ENCODE measurements at places on chromosomes 11 and 22.

DNA sequence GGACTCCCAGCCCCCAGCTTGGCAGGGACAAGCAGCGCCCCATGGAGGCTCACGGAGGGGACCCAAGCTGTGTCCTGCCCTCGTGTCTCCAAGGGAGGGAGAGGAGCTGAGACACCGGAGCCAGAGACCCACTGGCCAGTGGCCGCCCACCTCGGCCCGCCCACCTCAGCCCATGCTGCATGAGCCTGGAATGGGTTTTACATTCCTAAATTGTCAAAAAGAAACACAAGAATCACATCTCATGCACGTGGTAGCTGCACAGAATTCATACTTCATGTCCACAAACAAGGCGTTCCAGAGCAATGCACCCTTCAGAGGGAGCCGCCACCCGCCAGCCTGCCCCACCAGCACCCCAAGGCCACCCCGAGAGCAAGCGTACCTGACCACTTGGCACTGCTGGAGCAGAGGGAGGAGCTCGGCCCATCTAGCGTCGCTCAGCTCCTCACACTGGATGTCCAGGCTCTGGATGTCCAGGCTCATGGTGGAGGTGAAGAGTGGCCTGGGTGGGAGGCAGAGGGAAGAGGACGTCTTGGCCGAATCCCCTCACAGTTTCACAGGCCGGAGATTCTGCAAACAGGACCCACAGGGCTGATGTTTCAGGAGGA lies 5.3 kb downstream of the RNH1 start:
- DNase-seq = no peak

DNA sequence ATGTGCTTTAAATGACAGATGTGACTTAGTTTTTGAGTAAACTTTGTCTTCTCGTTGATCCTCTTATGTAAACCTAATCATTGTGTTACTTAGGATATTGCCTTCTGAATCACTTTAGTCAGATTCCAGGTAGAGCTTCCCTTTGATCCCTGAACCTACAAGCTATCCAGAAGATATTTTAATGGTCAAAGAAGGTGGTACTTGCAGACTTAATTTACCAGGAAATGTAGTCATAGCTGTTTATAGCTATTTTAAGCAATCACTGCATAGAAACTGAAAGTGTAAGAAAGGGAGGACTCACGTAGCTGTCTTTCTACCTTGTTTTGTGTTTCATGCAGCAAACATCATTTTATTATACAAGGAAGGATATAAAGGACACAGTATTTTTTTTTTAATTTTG lies 189.5 kb downstream of the DDX10 start:
- no peak for DNase-seq

- no peak for DNase-seq
Observed at GRCh38 chr11:126165757-126166156, 45.7 kb downstream of the RPUSD4 start.

GRCh38 chr22:19429950-19430889 lies 1.3 kb downstream of the HIRA start:
- DNase-seq = peak; percentile 23

DNA sequence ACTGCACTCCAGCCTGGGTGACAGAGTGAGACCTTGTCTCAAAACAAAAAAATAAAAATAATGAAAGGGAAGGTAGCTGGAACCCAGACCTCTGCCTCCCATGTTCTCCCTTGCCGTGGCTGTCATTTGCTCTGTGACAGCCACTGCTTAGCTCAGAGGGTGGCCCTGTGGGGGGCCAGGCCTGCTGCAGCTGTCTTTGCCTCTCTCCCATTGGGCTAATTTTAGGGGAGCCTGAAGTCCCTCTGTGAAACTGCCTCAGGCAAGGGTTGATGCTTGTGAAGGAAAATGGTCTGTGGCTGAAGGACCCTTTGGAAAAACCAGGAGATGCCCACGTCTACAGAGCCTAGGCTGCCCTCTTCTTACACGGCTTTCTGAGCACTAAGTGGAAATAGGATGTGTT lies 42.9 kb downstream of the C11orf91 start:
- DNase-seq = no peak

GRCh38 chr22:35537232-35537631 lies 3.4 kb upstream of the RASD2 start:
- DNase-seq = no peak

- DNase-seq = no peak
Observed at GRCh38 chr11:71145988-71146824, 106.2 kb downstream of the SHANK2 start.

DNA sequence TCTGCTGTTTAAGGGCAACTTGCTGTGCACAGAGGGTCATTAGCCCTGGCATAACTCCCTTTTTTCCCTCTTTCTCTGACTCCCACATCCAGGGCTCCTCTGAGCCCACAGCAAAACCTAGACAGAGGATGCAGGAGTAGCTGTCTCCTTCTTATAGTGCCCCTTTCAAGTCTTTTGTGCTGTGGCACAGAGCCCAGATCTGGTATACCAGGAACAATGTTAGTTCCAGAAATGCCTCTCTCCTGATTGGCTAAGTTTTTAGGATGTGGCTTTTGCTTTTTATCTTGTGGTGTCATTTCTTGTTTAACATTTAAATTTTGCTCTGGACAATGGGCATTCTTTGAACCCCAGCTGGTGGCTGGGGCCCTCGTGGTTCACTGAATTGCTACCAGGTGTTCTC lies 25.6 kb upstream of the RRM1 start:
- no peak for DNase-seq

DNA sequence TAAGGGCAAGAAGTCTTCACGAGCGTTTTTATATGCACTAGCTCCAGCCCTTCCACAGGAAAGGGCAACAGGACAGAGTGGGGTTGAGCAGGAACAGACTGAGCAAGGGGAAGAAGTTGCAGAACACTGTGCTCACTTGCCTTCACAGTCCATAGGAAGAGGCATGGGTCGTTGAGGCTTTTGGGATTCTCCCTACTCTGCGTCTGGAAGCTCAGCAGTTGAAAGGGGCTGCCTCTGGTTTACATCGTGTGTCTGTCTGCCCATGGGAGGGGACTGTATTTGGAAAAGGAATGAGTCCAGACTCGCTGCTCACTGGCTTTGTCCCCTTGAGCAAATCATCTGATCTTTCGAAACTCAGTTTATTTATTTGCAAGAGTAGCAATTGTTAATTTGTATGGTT lies 1.1 kb upstream of the PDGFD start:
- DNase-seq = no peak

- DNase-seq = no peak
Observed at GRCh38 chr22:24207264-24208011, 26.2 kb downstream of the SUSD2 start.

GRCh38 chr22:31647523-31648320 lies 14.3 kb downstream of the PISD start:
- DNase-seq = no peak

- no peak for DNase-seq
Observed at GRCh38 chr11:111788464-111788863, 22.3 kb upstream of the PPP2R1B start.

- DNase-seq = no peak
Observed at GRCh38 chr11:27616711-27617110, 83.5 kb downstream of the BDNF start.

DNA sequence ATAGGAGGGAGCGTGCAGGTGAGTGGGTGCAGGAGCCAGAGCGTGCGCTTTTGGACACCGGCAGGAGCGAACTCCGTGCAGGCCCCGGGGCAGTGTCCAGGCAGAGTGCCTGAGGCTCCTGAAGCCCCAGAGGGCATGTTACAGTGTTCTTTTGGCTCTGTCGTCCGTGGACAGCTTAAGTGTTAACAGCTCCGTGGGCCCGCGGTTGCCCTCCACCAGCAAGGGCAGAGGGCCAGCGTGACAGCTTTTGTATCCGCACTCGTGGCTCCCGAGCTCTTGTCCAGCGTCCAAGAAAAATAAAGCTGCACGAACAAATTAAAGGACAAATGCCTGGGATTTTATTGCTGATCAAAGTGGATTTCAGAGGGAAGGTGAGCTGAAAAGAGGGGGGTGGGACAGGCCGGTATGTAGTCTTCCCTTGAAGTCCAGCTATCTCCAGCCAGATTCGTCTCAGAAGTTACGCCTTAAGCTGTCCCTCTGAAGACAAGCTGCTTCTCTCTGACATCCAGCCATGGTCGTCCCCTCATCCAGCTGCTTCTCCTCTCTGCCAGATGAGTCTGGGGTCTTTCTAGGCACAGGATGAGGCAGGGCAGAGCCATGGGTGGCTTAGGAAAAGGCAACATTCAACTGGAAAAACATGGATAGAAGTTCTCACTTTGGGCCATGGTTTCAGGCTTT lies 968 bp upstream of the TMEM109 start:
- no peak for DNase-seq

DNA sequence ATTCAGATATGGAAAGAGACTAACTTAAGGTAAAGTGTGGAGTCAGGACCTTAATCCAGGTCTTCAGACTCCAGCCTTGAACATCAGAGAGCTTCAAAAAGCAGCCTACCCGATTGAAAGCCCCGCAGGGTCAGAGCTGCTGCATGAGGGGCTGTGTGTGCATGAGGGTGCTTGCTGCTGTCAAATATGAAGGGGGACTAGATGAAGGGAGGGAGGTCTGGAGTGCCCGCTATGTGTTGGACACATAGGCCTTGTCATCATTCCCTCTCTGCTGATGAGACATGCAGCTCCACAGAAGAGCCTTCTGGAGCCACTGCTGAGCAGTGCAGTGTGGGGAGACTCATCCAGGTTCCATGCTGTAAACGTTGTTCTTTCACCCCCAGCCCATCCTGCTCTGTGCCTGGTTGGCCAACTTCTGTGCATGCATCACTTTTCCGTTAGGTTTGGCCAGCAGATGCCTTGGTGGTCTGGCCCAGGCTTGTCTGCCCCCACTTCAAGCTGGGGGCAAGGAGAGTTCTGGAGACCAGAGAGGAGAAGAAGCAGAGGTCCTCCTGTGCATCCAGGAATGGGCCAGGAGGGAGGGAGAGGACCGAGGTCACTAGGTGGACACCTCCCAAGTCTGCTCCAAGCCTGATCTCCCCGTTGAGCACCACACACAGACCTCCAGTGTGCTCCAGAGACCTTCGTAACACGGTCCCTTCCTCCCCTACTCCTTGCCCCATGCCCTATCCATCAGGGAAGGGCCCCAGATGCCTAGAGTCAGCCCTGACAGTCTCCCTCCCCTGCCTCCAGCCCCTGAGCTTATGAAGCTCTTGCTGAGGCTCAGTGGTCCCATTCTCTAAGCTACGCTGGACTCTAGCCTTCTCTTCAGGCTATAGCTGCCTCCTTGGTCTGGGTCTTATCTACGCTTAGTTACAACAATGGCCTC lies 32.0 kb downstream of the LRRC32 start:
- no peak for DNase-seq

DNA sequence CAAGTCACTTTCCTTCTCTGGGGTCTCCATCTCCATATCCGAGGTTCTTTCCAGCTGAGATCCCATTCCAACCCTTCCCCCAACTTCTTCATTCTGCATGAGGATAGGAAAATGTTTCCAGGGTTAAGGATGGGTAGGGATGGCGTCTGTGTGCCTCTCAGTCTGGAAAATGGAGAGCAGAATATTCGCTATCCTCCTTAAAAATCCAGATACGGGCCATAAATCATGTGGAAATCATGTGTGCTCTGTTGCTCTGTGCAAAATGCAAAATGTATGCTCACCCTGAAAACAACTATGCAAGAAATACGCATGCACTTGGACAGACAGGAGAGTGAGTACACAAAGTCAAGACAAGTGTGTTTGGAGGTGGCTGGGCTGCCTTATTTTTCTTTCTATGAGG lies 3.2 kb downstream of the CREB3L1 start:
- no peak for DNase-seq

DNA sequence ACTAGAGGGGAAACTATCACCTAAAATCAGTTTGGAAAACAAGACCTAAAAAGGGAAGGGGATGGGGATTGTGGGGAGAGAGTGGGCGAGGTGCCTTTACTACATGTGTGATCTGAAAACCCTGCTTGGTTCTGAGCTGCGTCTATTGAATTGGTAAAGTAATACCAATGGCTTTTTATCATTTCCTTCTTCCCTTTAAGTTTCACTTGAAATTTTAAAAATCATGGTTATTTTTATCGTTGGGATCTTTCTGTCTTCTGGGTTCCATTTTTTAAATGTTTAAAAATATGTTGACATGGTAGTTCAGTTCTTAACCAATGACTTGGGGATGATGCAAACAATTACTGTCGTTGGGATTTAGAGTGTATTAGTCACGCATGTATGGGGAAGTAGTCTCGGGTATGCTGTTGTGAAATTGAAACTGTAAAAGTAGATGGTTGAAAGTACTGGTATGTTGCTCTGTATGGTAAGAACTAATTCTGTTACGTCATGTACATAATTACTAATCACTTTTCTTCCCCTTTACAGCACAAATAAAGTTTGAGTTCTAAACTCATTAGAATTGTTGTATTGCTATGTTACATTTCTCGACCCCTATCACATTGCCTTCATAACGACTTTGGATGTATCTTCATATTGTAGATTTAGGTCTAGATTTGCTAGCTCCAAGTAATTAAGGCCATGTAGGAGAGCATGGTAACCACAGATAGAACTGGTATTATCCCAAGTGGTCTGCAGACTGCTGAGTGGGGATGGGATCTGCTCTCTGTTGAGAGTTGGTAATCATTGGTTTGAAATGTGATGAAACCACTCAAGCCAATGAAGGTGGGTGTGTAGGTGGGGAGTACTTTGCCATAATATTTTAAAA lies 3.6 kb downstream of the NEAT1 start:
- peak; percentile 42 for DNase-seq

DNA sequence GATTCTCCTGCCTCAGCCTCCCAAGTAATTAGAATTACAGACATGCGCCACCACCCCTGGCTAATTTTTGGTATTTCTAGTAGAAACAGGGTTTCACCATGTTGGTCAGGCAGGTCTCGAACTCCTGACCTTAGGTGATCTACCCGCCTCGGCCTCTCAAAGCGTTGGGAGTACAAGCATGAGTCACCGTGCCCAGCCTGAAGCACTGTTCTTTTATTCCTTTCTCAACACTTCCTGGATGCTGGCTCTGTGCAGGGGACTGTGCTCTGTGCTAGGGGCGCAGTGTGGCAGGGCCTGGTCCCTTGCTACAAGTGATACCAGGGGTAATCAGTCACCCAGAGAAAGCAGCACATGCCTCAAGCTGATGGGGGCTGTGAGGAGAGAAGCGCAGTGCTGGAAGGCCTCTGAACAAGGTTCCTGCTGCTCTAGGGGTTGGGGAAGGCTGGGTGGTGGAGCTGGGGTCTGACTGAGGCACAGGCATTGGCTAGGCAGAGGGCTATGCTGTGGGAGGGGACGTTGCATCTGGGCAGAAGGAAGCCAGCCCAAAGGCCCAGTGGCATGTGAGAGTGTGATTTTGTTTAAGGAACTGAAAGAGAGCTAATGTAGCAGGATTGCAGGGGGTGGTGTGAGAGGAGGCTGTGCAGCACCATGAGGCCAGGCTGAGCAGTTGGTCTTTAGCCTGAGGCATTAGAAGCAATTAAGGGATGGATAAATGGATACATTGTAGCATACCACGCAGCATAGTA lies 42.5 kb downstream of the CABIN1 start:
- no peak for DNase-seq

- DNase-seq = no peak
Observed at GRCh38 chr11:61049859-61050258, 52.4 kb upstream of the CD5 start.

GRCh38 chr11:65150509-65151299 lies 16.4 kb upstream of the SYVN1 start:
- peak; percentile 78 for DNase-seq

- no peak for DNase-seq
Observed at GRCh38 chr22:20094197-20094807, 14.3 kb downstream of the DGCR8 start.

- no peak for DNase-seq
Observed at GRCh38 chr11:113023228-113023627, 62.0 kb downstream of the NCAM1 start.
